ENCODE measurements at places on chromosomes 7 and 10.

DNA sequence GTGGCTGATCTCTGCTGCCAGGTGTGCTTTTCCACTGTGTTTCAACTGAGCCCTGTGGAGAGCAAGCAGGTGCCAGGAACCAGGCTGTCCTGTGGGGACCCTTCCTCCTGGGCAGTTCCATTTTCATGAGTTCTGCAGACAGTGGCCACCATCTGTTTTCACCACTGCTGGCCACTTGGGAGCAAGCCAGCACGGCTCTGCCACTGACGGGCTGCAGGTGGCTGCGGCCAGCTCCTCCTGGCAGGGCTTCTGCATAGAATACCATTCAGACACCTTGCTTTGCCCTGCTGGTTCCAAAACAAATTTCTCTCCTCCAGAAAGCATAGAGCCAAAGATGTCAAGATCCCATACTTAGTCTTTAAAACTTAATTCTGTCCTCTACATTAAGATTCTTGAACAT, 48.3 kb downstream of the LANCL2 start:
- no peak for DNase-seq

GRCh38 chr10:6916601-6917000, 336.5 kb upstream of the PRKCQ start:
- no peak for DNase-seq

DNA sequence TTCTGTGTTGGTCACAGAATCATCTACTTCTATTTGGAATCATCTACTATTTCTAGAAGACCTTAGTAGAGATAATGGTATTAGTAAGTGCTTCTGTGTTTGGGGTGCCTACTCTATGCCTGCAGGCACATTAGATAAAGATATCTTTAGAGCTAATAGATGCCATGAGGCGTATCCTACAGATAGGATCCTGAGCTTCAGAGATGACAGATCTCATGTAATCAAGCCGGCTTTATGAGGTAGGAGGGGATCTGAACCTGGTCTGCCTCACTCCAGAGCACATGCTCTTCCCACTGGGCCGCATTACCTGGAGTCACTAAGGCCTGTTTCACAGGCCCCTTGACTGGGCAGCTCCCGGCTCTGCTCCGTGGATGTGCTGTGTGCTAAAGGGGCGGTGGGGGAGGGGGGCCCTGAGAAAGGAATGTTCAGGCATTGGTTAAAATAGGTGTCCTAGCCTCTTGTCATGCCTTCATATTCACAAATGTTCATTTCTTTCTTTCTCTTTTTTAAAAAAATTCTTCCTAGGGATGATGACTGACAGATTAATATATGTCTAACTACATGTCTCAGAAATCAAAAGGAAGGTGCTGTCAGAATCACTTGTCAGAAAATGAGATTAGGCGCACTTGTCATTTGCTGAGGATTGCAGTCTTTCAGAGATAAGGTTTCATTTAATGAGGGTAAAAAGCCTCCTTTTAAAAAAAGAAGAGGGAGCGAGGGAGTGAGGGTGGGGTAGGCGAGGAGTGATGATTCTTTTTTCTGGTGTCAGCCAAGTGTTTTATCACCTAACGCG, 458.0 kb upstream of the GALNT17 start:
- no peak for DNase-seq

DNA sequence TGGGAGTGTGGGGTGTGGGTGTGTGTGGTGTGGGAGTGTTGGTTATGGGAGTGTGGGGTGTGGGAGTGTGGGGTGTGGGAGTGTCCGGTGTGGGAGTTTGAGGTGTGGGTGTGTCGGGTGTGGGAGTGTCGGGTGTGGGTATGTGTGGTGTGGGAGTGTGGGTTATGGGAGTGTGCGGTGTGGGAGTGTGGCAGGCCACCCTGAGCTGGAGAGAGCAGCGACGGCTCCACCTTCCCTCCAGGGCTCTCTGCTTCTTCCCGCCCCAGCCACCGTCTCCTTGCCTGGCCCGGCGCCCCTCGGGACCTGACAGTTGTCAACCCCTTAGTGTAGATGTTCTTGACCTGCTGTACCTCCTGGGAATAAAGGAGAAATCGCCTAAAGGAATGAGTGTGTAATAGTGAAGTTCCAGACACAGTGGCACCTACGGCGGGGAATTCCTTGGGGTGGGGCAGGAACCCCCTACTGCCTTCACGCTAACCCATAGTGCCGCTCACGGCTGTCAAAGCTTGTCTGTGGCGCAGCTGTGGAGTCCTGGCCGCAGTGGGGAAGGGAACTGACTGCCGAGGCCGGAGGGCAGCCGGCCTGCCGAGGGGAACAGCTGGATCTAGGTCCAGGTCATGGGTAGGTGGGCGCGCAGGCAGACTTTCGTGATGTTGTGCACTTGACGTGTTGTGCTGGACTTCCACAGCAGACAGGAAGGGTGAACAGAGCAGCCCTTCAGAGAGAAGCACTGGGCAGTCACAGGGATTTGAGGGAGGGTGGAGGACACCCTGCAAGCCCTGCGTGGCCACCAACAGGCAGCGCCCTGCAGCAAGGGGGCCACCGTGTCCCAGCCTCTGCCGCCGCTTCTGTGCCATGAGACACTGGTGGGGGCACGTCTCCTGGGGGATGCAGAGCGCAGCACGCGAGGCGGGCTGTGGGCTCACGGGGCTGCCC, 49.0 kb upstream of the EN2 start:
- no peak for DNase-seq

Data from neural crest cell (in vitro differentiated cells).